ENCODE measurements at places on chromosomes 13 and 19.

DNA sequence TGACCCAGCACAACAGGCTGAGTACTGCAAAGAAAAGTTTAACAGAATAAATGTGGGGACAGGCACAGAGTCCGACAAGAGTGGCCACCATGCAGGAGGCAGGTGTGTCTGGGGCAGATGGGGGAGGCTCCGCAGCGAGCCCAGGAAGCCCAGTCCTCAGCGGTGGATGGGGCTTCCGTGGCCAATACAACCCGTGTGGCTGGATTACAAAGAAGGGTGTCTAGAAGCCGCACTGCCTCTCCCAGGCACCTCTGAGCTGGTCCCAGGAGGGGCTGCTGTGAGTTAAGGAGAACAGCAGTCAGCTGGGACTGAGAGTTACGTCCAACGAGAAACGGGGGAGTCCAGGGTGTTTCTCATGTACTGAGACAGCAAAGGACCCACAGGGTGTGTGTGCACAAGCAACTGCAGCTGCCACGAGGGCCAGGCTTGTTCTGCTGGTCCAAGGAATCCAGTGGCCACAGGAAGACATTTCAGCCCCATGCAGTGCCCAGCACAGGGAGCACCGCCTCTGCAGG is 70.2 kb downstream of the SPACA7 start:
- no peak for DNase-seq

- no peak for DNase-seq
Measured at GRCh38 chr19:16824658-16825311, 4.4 kb upstream of the SIN3B start.

GRCh38 chr13:112200200-112200599 is 133.3 kb downstream of the SOX1 start:
- DNase-seq: no peak

- DNase-seq: no peak
Measured at GRCh38 chr19:6524311-6524710, 6.5 kb upstream of the TNFSF9 start.

GRCh38 chr13:32837973-32838927 is 178.0 kb upstream of the KL start:
- DNase-seq: no peak

GRCh38 chr19:19324059-19324770 is 3.6 kb downstream of the MAU2 start:
- DNase-seq: no peak

DNA sequence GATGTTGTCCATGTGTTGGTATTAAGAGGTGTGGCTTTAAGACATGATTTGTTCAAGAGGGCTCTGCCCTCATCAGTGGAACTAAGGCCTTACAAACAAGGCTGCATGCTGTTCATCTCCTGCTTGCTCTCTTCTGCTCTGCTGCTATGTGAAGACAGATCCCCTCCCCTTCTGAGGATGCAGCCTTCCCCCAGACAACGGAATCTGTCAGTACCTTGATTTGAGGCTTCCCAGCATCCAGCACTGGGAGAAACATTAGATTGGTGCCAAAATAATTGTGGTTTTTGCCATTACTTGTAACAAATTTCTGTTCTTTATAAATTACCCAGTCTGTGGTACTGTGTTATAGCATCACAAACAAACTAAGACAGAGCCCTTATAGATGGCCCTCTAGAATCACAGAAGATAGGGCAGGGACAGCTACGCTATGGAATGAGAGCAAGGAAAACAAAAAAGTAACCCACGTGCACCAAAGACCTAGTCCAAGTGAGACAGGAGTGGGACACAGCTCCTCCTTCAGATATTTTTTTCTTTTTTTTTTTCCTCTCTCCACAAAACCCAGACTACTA is 151.5 kb upstream of the RXFP2 start:
- DNase-seq: no peak

- no peak for DNase-seq
Measured at GRCh38 chr13:41601718-41602445, 144.5 kb downstream of the RGCC start.

- no peak for DNase-seq
Measured at GRCh38 chr13:40190641-40191100, 475.8 kb downstream of the FOXO1 start.

DNA sequence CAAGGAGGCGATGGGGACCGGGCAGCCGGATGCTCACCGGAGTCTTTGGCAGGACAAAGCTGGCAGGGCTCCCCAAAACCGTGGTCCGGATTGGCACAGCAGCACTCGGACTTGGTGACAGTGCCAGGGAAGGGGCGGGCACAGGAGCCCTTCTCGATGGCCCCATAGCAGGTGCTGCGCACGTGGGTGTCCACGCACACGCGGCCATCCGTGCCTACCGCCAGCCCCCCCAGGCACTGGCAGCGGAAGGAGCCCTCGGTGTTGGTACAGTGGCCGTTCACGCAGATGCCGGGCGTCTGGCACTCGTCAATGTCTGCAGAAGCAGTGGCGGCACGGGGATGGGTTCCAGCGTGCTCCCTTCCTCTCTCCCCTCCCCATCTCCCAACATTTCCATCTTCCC is 17.9 kb downstream of the FBN3 start:
- no peak for DNase-seq

GRCh38 chr13:108166078-108166477 is 49.3 kb downstream of the LIG4 start:
- DNase-seq: no peak

- no peak for DNase-seq
Measured at GRCh38 chr13:30872685-30873461, 33.2 kb upstream of the MEDAG start.

DNA sequence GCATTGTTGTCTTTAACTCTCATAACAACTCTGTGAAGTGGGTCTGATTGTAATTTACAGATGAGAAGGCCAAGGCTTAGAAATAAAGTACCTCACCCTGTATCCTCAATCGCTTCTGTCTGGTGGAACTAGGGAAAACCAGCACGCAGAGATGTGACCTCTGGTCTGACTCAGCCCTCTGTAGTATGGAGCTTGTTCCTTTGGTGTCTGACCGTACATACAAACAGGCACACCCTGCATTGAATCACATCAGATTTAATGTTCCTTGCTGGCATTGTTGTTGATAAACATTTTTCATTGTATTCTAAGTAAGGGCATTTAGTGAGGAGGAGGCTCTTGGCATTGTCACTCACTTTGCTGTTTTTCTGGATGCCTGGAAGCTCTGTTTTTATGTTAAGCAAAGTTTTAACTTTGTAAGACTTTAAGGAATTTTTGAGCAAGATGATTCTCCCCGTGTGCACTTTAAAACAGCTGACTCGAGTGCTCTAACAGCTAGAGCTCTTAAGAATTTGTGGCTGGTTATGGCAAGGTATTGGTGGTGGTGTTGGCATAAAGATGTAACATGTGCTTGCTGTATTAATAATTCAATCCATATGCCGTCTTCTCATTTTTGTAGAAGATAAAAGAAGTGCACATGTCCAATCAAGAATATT is 89.0 kb upstream of the SPATA13 start:
- DNase-seq: no peak

- no peak for DNase-seq
Measured at GRCh38 chr13:59182241-59182640, 981.5 kb downstream of the DIAPH3 start.

- no peak for DNase-seq
Measured at GRCh38 chr19:17259118-17259780, 5.3 kb downstream of the USHBP1 start.

DNA sequence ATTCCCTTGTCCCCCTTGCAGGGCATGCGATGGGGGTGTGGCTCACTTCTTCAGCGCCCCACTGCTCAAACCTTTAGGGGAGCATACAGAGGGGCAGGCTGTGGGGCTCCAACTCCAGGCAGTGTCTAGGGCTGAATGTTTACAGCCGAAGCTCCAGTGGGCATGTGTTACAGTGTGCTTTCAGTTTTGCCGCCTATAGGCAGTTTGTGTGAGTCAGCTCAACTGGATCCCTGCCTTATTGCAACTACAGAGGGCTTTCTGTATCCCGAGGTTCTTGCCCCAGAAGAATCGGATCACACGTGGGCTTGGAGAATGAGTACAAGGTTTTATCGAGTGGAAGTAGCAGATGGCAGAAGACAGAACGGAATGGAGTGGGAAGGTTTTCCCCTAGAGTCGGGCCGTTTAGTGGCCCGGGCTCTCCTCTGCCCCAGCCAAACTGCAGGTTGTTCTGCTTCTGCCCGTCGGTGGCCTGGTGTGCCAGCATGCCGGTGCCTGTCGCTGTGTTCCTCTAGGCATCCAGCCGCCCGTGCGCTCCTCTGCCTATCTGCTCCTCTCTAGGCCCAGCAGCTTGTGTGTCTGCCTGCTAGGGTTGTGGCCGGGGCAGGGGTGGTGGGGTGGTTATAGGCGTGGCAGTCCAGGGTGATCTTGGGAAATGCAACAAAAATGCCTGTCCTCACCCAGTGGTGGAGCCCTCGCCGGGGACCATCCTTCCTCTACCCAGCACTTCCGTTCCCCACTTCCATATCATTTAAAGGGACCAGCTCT is 435.9 kb upstream of the SGCG start:
- DNase-seq: no peak

DNA sequence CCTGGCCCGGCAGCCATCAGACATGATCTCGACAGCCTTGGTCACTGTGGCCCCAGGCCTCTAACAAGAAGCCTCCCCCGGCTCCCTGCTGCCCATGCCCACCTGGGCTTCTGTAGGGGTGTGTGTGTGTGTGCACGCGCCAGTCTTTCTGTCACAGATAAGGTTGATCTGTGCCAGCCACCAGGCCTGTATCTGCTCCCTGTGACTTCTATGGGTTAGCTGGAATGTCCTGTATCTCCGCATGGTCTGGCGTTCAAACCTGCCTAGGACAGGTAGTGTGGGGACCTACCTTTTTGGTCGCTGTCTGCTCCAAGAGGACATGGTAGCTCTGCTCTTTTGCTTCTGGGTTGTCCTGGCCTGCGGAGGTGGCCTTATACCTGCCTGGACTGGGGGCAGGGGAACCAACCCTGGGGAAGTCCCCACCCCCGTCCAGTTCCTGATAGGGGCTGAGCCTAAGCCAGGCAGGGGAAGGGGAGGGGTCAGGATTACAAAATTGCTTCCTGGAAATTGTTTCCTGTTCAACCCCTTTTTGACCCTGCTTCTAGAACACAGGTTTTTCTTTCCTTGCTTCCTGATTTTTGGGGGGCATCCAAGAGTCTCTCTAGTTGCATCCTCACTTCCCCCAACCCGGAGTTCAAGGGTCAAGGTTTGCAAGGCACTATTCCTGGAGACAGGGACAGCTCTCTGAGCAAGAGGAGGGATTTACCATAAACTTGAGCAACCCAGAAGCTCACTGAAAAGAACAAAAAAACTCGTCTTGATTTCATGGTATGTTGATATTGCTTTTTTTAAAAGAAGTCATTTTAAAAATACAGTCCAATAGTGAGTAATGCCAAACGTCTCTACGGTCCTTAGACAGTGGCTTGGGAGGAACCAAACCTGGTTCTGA is at the start of gene LRG1:
Gene LRG1 (minus strand): TSS at position 344 of the 889 bp plus-strand sequence. CDS start 23 bp downstream, at position 321.
- peak; percentile 70 for DNase-seq

DNA sequence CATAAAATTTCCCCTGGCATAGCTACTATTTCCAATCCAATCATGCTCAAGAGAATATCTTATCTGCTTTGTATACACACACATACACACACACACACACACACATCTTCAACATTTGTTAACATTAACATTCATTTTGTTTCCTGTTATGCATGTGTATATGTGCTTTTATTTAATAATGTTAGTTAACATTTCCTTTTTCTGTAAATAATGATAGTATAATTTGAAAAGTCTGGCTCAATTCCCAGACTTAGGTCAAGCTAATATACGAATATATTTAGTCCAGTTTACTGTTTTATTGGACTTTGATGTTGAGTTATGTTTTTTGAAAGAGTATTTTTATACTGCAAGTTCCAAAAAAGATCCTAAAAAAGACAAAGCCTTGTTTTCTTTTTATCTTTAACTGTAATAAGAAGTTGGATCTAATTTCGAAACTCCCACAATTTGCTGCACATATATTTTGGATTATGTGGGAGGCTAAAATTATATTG is 1072.4 kb downstream of the EFNB2 start:
- no peak for DNase-seq

DNA sequence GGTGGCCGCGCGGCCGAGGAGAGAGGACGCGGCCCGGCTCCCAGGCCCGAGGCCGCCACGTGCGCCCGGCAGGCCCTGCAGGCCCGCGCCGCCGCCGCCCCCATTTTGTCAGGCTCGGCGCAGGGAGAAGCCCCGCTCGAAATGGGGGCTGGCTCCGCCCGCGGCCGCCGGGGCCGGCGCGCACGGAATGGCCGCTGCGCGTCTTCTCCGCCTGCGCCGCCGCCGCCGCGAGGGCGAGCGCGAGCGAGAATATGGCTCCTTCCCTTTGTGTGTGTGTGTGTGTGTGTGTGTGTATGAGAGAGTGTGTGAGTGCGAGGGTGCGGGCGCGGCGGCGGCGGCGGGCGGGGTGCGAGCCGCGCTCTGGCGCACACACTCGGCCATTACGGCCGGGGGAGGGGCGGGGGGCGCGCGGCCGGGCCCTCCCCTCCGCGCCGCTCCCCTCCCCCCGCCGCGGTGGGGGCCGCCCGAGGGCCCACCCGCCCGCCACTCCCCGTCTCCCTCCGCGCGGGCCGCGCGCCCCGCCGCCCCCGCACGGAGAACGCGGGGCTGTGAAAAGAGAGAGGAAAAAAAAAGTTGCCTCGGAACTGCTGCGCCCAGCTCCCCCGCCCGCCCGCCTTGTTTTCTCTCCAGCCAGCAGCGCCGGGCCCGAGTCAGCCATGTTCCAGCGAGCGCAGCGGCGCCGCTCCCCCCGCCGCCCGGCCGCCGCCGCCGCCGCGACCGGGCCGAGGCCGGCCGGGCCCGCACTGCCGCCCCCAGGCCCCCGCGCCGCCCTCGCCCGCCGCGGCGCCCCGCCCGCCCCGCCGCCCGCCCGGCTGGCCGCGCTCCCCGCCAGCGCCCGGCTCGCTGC is 1.0 kb downstream of the HMGB1 start:
- DNase-seq: peak; percentile 40

GRCh38 chr19:43784981-43785808 is 4.4 kb upstream of the KCNN4 start:
- DNase-seq: no peak

DNA sequence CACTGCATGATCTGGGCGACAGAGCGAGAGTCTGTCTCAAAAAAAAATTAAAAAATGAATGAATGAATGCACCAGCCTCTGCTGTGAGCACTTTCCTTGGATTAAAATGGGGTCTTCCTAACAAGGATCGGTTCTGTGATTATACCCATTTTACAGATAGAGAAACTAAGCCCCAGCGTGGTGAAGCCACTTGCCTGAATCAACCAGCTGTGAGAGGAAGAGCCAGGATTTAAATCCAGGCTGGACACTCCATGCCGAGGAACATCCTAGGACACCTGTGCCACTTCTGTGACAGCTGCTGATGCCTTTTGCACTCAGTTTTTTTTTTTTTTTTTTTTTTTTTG is 14.1 kb downstream of the TLE5 start:
- no peak for DNase-seq

- DNase-seq: no peak
Measured at GRCh38 chr19:51489113-51489512, 10.8 kb downstream of the CEACAM18 start.

DNA sequence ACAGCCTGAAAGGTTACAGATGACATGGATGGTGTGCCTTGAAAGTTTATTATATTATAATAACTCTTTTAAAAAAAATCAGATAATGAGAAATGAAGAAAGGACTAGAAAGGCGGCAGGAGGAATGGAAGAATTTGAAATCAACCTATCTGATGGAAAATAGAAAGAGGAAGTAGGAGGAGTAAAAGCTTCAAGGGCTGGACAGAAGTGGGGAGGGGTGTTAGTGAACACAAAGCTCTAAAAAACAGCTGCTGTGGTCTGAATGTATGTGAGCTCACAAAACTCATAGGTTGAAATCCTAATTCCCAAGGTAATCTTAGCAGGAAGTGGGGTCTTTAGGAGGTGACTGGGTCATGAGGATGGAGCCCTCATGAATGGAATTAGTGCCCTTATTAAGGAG is 19.5 kb downstream of the CCDC70 start:
- no peak for DNase-seq

- no peak for DNase-seq
Measured at GRCh38 chr13:47962237-47962636, 38.8 kb downstream of the SUCLA2 start.

GRCh38 chr13:25291691-25292090 is 4.4 kb upstream of the MTMR6 start:
- DNase-seq: no peak
